K562 (cell line): ENCODE measurements at places on chromosomes 6 and 20. TPM values are rescaled to one million over a fixed set of nuclear protein-coding genes. Genes with fewer than 3 reads are reported as not detected.

Gene RHAG
- 359 and 423 TPM in 2 replicates for polyA plus RNA-seq

Gene TREML2
- polyA plus RNA-seq, result 1.3 and 1.6 TPM in 2 replicates

Gene ZNF292
- 5.1 and 5.3 TPM in 2 replicates for polyA plus RNA-seq

Gene FNDC1
- not detected in 2 replicates for polyA plus RNA-seq

GRCh38 chr6:153003366-153003690 lies 819 bp upstream of the MTRF1L start:
- peak; percentile 16 for DNase-seq

DNA sequence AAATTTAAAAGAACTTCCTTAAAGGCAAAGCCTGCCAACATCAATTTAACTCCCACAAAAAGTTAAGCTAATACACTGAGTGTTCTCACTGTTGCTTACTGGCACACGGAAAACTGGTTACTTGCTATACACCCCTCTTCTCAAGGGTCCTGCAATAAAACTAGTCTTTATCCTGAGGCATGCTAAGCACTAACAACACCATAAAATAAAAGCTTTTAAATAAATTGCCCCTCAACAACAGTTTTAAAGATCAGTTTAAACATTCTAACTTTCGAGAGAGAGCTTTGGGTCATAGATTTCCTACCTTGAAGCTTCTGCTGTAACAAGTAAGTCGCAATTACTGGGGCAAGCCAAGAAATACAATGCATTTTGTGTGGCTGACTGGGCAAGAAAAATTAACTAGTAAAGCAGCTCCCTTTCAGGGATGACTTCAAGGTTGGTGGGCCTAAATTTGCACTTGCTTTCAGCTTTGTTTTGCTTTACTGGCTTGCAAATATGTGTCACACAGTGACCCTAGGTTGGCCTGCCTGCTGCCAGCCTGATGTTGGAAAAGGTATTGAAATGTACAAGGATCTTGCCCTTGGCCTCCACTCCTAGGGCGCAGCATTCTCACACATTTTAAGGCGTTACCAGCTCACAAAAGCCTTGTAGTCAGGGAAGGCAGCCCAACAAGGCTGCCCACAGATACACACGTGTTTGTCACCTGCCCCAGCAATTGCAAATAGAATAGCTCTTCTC lies 4.0 kb upstream of the HEY2 start:
- no peak for DNase-seq

GRCh38 chr6:113903666-113904330 lies 46.7 kb downstream of the MARCKS start:
- DNase-seq, result no peak

DNA sequence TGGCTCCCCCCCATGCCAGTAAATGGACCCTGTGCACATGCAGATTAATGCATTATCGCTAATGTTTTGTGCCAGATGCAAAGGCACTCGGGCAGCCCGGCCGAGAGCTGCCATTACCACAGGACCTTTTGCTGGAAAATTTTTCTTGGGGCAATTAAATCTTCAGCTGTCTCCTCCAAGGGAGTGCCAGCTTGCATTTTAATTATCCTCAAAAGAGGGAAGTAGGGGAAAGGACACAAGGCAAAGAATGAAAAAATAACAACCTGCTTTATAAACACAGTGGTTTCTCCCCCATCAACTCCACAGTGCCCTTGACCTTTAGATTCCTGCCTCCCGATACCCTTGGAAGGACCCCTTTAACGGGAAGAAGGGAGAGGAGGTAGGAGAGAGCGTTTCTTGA lies 48.2 kb downstream of the PDYN start:
- DNase-seq, result no peak

DNA sequence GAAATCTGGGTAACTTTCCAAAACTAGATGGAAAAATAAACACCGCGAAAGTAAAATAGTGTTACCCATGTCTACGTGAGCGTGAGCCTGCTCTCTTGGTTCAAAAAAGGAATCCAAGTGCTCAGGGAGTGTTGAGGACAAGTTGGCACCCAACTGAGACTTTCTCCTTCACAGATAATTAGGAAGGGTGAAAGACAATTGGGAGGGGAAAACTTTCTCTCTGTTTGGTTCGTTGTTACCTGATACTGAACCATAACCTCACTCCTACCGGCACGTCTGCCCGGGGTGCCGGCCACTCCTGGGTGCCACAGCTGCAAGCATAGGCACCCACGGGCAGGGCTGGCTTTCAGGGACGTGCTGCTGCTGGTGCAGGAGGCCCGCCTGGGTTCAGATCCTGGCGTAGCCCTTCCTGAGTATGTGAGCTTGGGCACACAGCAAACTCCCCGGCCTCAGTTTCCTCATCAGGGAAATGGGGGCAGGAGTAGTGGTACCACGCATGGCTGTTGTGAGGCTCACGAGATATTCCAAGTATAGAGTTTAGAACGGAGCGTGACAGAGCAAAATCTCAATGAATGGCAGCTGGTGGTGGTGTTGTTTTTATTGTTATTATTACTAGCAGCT lies 38.2 kb upstream of the PMEPA1 start:
- DNase-seq, result no peak

DNA sequence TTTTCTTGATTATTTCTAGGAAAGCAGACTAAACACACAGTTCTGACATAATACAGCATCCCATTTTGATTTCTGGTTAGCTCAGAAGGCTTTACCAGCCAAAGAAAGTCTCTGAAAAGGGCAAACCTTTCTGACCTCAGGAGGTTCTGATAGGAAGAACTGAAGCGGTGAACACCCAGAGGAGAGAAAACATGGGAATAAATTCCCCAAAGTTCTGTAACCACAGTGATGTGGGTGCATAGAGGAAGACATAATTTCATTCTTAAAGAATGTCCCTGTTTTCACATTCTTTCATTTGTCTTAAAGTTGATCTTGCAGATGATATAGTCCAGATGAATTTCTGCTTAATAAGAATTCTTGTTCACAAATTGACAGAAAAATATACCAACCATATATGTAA lies 60.3 kb downstream of the RSPO3 start:
- DNase-seq, result no peak

GRCh38 chr6:100565439-100566104 lies 100.9 kb upstream of the SIM1 start:
- no peak for DNase-seq

DNA sequence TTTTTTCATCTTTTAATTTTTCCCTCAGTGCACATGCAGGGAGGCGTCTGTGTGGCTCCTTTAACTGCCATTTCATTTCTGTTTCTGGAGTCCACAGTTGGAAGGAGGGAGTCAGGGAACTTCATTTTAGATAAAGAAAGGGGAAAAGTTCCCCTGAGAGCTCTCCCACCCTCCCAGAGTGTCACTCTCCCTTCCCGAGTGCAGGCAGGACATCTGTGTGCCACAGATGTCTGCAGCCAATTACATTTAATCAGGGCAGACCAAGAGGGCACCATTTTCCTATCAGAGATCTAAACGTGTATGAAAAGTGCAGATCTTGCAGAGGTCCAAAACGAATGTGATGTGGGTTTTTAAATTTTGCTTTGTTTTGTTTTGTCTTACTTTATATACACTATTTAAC lies 96.6 kb downstream of the PXDC1 start:
- DNase-seq, result no peak
